ENCODE measurements at places on chromosomes 5 and 9.

GRCh38 chr5:133214153-133214820 is 162.5 kb downstream of the HSPA4 start:
- no peak for DNase-seq

- DNase-seq = no peak
Observed at GRCh38 chr9:69071059-69071458, 35.5 kb downstream of the FXN start.

- DNase-seq = no peak
Observed at GRCh38 chr5:11385901-11386293, 518.3 kb downstream of the CTNND2 start.

- no peak for DNase-seq
Observed at GRCh38 chr5:165627548-165628170, 2122.2 kb downstream of the MAT2B start.
